ENCODE measurements at places on chromosomes 13 and 19.

GRCh38 chr13:114147803-114148520 lies 15.5 kb upstream of the RASA3 start:
- no peak for DNase-seq

GRCh38 chr13:39864221-39864620 lies 208.8 kb downstream of the COG6 start:
- DNase-seq = no peak

DNA sequence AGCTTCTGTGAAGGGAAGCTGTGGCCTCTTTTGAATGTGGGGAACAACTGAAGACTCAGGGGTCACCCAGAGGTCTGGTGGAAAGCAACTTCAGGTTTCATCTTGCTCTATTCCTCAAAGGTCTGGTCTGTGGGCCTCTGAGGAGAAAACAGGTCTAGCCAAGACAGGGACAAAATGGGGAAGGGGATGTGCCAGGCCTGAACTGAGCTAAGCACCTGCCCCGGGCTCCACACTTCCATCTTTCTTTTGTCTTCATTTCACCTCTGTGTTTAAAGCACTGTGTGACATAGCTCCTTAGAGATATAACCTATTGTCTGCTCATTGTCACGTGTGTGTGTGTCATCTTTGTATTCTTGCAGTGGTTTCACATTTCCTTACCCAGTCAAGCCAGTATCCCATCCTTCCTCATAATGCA lies 19.9 kb upstream of the GDF15 start:
- DNase-seq = no peak

DNA sequence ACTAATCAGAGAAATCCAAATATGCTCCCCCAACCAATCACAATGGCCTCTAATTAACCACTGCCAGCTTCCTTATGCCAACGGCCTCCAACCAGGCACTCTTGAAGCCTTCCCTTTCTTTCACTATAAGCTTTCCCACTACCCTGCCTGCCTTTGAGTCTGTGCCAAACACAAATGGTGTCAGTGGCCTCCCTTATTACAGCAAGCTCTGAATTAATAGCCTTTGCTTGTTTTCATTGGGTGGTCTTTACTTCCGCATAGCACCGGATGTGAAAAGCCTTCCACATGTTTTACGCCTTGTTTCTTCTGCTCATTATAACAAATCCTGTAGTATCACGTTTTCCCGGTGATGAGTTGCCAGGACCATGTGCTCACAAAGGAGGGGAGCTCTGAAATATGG lies 1.4 kb upstream of the EDDM13 start:
- DNase-seq = no peak
